Tongue (tissue), 3 donors: ENCODE measurements at places on chromosomes 16 and 17.

DNA sequence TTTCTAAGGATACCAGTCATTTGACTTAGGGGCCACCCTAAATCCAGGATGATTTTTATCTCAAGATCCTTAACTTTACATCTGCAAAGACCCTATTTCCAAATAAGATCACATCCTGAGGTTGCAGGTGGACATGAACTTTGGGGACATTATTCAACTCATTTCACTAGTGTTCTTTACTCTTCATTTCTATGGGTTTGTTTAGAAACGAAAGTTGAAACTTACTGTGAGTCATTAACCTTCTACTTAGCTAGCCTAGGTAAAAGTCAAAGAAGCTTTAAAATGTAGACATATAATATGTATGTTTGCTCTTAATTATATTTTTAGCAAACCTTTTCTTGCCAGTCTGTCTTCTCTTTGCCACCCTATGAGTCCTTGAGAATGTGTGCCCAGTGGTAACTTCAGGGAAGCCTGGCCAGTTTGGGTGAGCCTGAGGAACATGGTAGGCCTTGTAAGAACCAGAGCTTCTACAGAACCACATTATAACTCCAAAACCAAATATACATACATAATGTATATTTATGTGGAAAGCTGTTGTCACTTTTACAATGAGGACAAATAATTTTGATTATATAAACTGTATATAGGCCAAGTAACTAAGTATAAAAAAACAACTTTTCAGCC lies 38.4 kb downstream of the BPTF start:
- DNase-seq = no peak

GRCh38 chr16:70644763-70645597 lies 1.4 kb upstream of the IL34 start:
- no peak for DNase-seq

GRCh38 chr16:5504064-5504781 lies 406.6 kb upstream of the EEF2KMT start:
- peak; percentile 80 for DNase-seq

DNA sequence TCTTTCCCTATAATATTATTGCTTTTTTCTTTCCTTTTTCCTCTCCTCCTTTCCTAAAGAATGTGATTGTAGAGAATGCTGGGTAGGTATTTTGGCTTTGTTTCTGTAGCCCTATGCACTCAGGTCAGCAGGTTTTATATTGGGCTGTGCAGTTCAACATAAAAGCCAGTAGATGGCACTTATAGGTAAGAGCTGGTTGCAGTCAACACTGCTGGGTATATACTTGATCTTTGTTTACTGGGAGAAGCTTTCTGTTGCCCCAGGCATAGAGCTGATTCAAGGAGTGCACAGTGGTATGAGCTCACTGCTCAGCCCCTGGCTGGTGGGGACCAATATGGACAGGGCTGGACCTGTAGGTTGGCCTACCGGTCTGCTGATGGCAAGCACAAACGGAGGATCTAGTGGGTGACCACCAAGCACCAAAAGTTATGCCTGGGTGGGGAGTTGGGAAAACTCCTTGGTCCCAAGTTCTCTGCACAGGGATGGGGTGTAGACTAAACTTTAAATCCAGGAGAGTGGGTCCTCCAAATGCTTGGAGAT lies 378.9 kb downstream of the PMP22 start:
- no peak for DNase-seq

DNA sequence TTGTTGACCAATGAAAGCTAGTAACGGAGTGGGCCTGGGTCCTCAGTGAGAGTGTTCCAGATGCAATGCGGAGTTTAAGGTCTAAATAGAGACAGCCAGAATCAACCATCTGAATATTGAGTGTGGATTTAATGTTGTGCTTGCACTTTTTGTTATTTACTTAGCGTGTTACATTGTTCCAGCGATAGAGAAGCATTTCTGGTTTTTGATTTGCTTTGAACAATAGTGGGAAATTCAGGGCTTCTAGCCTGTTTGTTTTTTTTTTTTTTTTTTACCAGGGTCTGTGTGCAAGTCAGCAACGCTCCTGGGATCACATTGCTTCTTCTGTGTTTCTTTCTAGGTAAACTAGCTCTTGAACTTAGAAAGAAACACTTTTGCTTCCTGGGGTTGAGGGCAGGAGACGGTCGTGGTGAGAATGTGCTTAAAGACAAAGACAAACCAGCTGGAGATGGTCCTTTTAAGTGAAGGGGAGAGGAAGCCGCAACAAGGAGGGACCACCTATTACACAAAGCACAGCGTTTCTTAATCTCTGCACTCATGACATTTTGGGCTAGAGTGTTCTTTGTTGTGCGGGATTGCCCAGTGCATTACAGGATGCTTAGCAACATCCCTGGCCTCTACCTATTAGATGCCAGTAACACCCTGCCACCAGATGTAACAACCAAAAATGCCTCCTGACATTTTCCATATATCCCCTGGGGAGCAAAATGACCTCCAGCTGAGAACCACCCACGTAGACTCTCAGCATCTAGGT lies 119.2 kb downstream of the MAP2K6 start:
- DNase-seq = no peak

DNA sequence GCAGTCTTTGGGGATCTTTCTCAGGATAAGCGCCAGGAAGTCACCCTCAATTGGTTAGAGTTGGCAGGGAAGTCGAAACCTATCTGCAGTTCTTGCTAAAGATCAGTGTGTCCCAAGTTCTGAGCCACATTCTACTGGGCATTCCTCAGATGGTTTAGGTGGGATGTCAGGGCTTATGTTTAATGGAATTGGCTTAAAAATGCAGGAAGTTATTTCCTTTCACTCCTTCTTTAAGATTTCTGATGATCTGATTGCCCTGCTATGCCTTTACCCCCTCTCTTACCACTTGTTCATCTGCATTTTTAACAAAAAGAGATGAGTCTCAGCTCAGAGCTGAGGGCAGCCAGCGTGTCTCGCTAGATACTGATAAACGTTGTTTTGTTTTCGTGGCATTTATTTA lies 30.8 kb downstream of the FOXL1 start:
- no peak for DNase-seq

DNA sequence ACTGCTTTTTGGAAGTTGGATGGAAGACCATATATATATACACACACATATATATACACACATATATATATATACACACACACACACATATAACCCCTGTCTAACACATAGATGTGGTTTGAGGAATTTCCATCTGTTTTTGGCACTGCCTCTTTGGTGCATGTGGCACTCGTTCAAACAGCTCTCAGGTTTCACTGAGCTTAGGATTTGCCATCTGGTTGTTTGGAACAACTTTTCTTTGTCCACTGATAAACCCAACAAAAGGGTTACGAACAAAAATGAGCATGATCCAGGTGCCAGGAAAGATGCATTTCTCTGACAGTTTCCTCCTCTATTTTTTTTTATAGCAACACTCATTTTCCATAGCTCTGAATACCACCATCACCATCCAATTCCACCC lies 14.6 kb upstream of the KCNJ16 start:
- DNase-seq = peak; percentile 86

GRCh38 chr17:21358682-21359482 lies 17.3 kb upstream of the KCNJ12 start:
- DNase-seq = peak; percentile 77
